GM04503 (cell line): ENCODE measurements at places on chromosomes 2 and 18.

DNA sequence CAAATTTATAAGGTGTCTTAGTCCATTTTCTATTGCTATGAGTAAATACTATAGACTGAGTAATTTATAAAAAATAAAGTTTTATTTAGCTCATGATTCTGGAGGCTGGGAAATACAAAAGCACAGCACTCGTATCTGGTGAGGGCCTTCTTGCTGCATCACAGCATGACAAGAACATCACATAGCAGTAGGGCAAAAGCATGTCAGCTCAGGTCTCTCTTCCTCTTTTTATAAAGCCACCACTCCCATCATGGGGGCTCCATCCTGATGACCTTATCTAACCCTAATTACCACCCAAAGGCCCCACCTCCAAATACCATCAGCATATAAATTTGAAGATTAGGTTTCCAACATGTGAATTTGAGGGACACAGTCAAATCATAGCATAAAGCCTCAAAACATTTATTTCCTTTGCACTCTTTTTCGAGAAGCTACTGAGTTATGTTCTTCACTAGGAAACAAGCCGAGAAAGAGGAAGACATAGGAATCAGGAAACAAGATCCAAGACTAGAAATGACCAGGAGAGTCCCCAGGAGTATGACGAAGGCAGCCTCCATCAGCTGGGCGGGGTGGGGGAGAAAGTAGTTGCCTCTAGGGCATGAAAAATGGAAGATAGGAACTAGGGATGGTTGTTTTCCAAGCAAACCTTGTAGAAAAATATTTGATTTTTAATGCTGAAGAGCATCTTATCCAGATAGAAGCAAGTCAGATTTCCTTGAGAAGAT is 24.1 kb upstream of the NABP1 start:
- DNase-seq: no peak

- DNase-seq: no peak
These were observed 119.9 kb upstream of the CAB39 start for GRCh38 chr2:230592775-230593174.

DNA sequence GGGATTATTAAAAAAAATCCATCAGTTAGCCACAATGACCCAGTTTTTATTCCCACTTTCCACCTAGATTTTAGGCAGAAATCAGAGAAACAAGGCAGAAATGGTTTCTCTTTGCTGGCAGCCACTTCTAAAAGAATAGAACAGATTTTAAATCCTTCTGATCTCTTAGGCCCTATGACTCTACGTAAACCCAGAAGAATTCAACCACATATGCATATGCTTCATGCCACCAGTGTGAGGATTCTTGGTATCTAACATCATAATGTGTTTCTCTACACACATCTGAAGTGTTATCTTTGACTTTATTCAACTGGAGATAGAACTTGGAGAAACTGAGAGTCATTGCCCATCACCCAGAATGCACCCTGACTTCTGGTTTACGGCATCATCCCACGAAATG is 128.7 kb upstream of the TANK start:
- DNase-seq: no peak

- peak; percentile 76 for DNase-seq
These were observed 89.5 kb downstream of the CERS6 start for GRCh38 chr2:168545439-168546082.

GRCh38 chr18:75170022-75170789 is 38.7 kb downstream of the PTGR3 start:
- no peak for DNase-seq

DNA sequence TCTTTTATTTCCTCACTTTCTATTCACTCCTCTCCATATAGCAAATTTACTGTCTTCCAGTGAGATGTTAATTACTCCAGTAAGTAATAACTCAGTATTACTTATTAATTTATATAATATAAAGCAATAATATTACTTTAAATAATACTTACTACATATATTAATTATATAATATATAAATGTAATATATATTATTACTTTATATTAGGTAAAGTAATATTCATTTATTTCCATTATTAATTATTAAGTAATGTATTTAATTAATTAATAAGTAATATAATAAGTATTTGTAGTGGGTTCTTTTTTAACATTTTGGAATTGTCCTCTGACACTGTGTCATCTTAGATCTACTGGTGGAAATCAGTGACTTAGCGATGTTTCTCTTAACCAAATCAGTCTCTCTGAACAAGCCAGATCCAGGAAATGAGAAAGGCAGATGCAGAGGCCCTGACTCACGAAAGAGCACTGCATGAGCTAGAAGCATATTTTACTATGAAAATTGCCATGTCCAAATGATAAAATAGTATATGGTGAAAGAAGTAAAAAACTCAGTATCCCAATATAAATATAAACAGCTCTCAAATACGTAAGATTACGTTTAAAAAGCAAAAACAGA is 115.9 kb downstream of the DSEL start:
- DNase-seq: no peak

DNA sequence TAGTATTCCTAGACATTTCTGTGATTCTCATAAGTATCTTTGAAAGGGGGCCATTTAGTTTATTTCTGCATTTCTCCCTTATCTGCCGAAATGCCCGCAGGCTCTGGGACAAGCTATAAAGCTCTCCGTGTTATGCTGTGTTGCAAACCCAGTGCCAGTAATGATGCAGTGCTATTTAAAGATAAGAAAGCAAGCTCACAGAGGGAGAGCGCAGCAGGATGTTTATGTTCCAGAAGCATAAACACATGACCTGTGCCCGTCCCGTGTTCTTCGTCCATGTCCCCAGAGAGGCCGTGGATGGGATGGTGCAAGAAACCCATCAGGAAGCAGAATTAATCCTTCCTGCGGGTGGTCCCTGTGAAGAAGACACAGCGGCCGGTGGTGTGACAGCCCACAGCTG is 99.4 kb downstream of the NEDD4L start:
- DNase-seq: no peak

- no peak for DNase-seq
These were observed 328.5 kb upstream of the FANCL start for GRCh38 chr2:58569475-58570185.

GRCh38 chr2:10271946-10272345 is 30.8 kb upstream of the HPCAL1 start:
- DNase-seq: no peak

GRCh38 chr18:48800876-48801727 is 149.7 kb downstream of the SMAD7 start:
- DNase-seq: peak; percentile 13

- DNase-seq: no peak
These were observed 188.9 kb upstream of the RASGRP3 start for GRCh38 chr2:33287507-33288005.

DNA sequence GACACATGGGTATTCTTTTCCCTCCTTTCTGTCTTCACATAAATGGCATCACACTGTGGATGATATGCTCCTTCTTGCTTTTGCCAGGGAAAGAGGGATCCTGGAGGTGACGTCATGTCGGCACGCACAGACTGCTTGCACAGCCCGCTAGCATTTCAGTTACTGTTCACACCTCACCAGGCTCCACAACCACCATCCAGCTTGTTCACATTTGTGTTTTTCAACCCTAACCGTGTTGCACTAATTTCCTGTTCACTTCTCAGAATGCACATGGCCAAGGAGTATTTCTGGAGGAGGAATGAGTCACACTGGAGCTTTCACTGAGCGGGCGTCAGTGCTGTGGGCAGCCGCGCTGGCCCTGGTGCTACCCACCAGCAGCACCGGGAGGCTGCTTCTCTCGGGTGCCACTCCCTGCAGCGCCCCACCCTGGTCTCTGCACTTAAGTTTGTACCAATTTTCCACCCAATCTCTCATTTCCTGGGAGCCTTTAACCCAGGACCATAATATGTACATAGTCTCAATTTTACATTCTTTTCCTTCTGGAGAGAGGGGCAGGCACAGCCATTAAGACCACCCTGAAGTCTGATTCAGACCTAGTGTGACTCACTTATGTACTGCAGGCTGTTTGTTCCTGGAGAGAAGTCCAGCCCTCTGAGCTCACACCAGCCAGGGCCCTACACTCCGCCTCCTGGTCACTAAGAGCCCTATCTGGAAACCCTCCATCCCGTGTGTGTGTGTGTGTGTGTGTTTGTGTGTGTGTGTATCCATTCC is 65.1 kb downstream of the MBP start:
- no peak for DNase-seq
